Germinal center (tissue), 1 donor: ENCODE measurements at places on chromosomes 5 and 9.
A peak's percentile ranks its signal among the peaks of the same experiment; 100 is the strongest.

DNA sequence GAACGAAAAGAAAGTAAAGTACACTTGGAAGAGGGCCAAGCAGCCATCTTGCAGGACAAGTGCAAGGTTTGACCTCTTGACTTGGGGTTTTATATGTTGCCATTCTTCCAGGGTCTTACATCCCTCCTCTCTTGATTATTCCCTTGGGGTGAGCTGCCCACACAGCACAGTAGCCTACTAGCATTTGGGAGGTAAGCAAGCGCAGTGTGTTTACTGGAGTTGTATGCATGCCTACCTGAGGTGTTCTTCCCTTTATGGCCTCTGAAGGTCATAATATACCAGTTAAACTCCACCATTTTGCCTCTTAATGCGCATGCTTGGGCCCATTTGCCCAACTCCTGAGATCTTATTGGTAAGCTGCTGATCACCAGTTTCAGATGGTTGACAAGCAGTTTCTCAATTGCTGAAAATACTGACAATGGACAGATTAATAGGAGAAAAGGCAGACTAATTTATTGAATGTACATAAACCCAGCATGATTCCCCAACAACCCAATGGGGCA, 173.8 kb upstream of the SLC30A5 start:
- DNase-seq, result no peak

GRCh38 chr5:172102913-172103626, 85.0 kb downstream of the STK10 start:
- no peak for DNase-seq

DNA sequence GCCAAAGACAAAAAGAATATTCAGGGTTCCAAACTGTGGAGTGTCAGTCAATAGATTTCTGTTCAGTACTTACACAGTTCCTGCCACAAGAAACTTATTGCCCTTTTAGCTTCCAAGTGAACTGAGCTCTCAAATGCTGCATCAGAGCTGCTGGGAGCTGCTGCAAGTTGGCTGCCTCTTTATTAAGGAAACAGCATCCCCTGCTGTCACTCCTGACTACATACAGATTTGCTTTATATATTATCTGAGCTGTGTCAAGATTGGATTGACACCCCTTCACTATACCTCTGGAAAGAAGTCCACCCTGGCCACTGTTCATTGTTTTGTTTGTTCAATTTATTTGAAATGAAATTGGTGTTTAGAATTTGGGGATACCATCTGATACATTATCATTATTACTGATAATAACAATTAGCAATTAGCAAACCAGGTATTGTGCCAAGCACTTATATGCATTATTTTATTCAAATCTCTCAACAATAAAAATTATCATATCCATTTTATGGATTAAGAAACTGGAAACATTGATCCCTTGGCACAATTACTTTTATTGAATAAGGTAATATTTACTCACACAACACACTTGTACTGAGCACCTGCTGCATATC, 16.4 kb upstream of the C5orf58 start:
- peak; percentile 26 for DNase-seq

DNA sequence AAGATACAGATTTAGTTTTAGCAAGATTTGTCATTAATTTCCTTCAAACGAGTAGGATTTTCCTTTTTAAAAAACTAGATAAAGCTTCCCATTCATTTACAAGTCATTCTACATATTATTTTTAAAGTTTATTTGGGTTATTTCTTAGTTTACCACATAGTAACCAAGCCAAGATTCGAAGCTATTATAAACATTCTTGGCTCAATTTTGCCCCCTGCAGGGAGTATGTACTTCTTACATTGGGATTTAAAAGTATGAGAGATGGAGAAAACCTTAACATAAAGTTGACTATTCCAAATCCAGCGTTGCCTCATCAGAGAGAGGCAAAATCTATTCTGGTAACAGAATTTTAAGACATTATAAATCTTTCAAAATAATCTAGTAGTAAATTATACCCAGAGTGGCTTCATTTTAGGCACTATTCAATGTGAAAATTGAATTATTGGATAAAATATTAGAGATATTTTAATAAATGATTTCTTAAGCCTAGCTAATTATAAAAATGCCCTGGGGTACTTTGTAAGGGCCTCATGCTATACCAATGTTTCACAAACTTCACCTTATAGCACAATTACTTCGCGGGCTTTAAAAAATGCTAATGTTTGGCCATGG, 39.1 kb downstream of the FBN2 start:
- no peak for DNase-seq

DNA sequence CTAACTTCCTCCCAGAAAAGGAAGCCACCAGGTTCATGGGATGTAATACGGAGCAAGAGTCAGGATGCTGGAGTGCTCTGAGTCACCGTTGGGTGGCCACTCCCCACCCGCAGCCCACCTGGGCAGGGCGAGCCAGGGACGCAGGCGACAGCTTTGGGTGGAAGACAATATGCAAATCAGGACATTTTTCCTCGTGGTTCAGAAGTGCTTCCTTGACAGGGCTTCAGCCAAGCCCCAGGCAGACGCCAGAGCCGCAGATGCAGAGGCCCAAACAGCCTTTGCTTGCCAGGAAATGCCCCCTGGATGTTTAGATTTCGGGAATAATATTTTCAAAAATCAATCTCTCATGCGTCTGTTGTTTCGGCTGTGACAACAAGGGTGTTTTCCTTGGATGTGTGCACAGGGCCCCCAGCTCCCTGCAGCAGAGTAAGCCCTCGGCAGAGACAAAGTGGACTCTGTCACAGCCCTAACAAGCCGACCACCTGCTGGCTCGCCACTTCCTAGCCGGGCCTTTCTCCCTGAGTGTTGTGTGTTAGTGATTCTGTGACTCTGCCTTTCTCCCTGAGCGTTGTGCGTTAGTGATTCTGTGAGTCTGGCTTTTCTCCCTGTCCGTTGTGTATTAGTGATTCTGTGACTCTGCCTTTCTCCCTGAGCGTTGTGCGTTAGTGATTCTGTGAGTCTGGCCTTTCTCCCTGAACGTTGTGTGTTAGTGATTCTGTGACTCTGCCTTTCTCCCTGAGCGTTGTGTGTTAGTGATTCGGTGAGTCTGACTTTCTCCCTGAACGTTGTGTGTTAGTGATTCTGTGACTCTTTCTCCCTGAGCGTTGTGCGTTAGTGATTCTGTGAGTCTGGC, 11.8 kb upstream of the SLC9A3 start:
- no peak for DNase-seq

DNA sequence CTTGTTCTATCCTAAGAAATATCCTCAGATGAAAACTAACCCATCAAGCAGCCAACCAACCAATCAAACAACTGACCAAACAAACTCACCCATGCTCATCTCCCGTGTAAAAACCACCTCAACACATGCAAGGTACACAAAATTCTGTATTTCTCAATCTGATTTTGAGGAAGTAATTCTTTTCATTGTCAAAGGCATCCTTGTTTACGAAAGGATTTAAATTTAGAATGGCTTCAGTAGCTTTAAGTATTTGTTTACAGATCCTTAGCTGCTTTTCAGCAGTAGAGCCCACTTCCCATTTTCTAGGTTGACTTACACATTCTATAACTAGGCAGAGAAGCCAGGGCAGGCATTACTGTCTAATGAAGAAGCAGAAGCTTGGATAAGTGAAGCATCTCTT, 78.6 kb downstream of the NTRK2 start:
- peak; percentile 4 for DNase-seq

GRCh38 chr9:21708260-21708711, 94.2 kb upstream of the MTAP start:
- no peak for DNase-seq

- DNase-seq, result peak; percentile 86
Observed at GRCh38 chr5:134101686-134102439, 12.6 kb upstream of the TCF7 start.

DNA sequence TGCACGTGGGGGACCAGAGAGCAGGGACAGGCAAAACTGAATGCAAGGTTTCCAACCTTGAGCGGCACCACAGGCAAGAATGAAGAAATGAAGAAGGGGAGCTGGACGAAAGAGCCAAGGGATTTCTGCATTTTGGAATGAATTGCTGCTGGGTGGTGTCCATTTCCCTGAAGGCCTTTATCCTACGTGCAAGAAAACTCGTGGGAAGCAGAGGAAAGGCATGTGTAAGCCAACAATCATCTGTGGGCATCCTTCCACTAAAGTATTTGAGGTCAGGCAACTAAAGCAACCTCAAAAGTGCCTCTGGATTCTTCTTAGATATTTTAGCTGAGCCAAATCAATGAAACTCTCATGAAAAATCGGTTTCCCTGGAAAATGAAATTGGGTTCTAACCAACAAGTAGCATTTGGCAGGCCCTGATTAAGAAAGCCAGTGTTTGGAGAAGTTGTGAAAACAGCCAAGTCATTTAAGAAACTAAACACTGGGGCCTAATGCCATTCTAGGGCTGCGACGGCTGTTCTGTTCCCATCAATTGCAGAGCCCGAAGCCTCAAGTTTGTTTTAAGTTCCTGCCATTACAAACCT, 4.7 kb upstream of the TGFBI start:
- DNase-seq, result no peak

DNA sequence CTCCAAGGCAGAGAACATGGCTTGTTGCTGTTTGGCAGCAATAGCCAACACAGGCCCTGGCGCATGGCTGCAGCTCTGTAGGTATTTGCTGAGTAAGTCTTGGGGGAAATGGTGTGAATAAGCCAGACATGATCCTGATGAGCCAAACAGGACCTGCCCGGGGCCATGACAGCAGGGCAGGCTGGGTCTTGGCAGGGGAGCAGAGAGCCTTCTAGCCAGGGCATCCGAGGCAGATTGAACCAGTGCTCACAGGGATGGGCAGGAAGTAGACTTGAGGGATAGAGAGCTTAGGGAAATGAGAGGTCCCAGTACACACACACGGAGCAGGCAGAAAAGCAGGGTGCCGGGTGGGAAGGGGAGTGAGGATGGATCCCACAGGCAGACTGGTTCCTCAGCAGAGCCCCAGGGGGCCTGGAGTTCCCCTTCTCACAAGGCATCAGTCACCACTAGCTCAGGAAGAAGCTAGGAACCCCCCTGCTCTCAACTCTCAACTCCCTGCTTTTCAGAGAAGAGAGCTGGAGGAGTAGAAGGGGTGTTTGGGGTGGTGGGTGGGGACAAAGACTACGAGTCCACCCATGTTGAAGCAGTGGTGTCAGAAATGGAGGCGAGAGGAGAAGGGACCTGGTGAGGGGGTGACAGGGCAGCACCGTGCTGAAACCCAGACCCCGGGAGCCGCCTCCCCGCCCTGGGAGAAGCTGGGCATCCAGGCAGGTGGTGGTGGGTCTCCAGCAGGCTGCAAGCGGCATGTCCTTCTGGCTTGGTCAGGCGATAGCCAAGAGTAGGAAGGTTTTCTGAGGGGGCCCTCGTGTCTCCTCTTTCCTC, 111.1 kb downstream of the RGS3 start:
- no peak for DNase-seq

GRCh38 chr9:101738566-101739183, at the start of gene GRIN3A:
GRIN3A (minus strand) TSS chr9:101738647; CDS start chr9:101737979, 668 bp downstream.
- DNase-seq, result no peak

DNA sequence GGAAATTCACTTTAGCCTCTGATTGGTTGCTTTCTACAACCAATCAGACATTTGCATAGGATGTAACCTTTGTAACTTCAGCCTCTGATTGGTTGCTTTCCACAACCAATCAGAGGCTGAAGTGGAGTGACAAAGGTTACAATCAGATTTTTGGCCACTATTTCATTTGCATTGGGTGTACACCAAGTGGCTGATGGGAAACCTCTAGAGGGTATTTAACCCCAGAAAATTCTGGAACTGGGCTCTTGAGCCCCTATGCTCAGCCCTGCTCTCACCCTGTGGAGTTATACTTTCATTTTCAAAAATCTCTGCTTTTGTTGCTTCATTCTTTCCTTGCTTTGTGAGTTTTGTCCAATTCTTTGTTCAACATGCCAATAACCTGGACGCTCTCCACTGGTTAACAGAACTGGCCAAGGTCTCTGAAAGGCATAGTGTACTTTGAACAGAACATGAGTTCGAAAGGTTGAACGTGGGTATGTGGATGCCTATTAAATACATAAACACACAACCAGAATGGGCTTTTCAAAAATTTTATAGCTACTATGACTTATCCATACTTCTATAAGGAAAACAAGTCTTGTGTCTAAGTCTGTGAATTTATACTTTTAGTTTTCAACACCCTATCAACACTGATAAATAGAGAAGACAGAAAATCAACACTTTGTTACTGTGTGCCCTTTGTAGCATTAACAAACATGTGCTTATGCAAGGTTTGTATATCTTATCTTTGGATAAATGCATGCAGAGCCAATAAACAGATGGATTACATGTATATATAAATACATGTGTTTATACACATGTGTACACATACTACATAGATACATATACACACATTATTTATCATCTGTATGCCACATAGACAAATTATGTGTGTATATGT, 568.1 kb downstream of the CTNND2 start:
- no peak for DNase-seq

GRCh38 chr5:55096861-55097260, 5.6 kb upstream of the GZMA start:
- no peak for DNase-seq

DNA sequence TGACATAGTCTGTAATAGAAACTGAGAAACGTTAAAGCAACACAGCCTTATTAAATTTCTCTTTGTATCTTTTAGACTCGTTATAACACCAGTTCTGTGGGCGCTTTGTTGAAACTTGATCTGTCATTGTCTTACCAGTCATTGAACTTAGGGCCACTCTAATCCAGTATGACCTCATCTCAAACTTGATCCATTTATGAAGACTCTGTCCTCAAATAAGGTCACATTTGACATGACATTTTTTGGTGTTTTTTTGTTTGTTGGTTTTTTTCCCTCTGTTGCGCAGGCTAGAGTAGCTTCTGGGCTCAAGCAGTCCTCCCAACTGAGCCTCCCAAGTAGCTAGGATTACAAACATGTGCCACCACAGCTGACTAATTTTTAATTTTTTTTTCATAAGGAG, 5.9 kb downstream of the APC start:
- DNase-seq, result no peak

- DNase-seq, result peak; percentile 51
Observed at GRCh38 chr9:90909225-90909624, 107.6 kb downstream of the SYK start.

- DNase-seq, result no peak
Observed at GRCh38 chr5:134444941-134445471, 33.3 kb upstream of the CDKN2AIPNL start.

- DNase-seq, result no peak
Observed at GRCh38 chr5:28896949-28897348, 1858.6 kb upstream of the CDH9 start.
